Metanephros (tissue), 2 donors: ENCODE measurements at places on chromosomes 2 and 18. TPM values are rescaled to one million over a fixed set of nuclear protein-coding genes. Genes with fewer than 3 reads are reported as not detected.

Gene GPR55
- total RNA-seq = 0.18 TPM

Gene SCYGR5
- not detected for total RNA-seq

Gene B3GNT2
- total RNA-seq = 29.5 TPM

Gene SPC25
- total RNA-seq = 4.3 TPM

Gene DSG2
- total RNA-seq = 34.3 TPM

Gene CCDC148
- 10.0 TPM for total RNA-seq

Gene OSR1
- 7.8 TPM for total RNA-seq
